ENCODE measurements at places on chromosomes 16 and 17. TPM values are rescaled to one million over a fixed set of nuclear protein-coding genes. Genes with fewer than 3 reads are reported as not detected.

CALB2 gene
- total RNA-seq, result not detected

DNAI2 gene
- total RNA-seq, result not detected

G6PC1 gene
- not detected for total RNA-seq

CIITA gene
- not detected for total RNA-seq

KRT40 gene
- total RNA-seq, result not detected

MLX gene
- 27.4 TPM for total RNA-seq

LAT gene
- 3.7 TPM for total RNA-seq

TBC1D3C gene
- total RNA-seq, result 2.7 TPM

Data from mesangial cell (primary cell).